ENCODE measurements at places on chromosomes 5 and 9. TPM values are rescaled to one million over a fixed set of nuclear protein-coding genes. Genes with fewer than 3 reads are reported as not detected.

The SPATA31D4 gene
- polyA plus RNA-seq: not detected

The ANKRD18A gene
- 3.9 TPM for polyA plus RNA-seq

The GRM6 gene
- 2.1 TPM for polyA plus RNA-seq

The KLF4 gene
- polyA plus RNA-seq: 7.0 TPM

The GPR21 gene
- 0.25 TPM for polyA plus RNA-seq

The IGIP gene
- polyA plus RNA-seq: 6.4 TPM

The ADAMTS19 gene
- polyA plus RNA-seq: 5.2 TPM

The LPAR1 gene
- polyA plus RNA-seq: 22.6 TPM

The MAMDC4 gene
- polyA plus RNA-seq: 10.0 TPM

The NAA35 gene
- polyA plus RNA-seq: 35.7 TPM

The ZDHHC21 gene
- polyA plus RNA-seq: 14.0 TPM

The ADRA1B gene
- 3.5 TPM for polyA plus RNA-seq

The SPINK7 gene
- 0.13 TPM for polyA plus RNA-seq
